ENCODE measurements at places on chromosomes 16 and 17.

DNA sequence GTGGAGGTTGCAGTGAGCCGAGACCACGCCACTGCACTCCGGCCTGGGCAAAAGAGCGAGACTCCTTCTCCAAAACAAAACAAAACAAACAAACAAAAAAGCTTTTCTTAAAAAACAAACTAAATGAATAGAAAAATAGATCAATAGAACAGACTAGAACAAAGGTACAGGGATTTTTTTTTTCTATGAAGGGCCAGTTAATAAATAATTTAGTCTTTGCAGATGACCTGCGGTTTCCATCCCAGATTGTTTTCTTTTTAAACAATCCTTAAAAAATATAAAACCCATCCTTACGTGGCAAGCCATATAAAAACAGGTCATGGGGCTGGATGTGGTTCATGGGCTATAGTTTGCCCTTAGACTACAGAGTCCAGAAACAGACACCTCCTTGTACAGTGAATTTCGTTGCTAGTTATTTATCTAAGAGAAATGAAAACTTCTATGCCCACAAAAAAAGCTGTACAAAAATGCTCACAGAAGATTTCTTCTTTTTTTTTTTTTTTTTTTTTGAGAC lies 45.4 kb downstream of the CREBBP start:
- no peak for DNase-seq

GRCh38 chr16:57329718-57330327 lies 28.8 kb upstream of the CCL22 start:
- no peak for DNase-seq

DNA sequence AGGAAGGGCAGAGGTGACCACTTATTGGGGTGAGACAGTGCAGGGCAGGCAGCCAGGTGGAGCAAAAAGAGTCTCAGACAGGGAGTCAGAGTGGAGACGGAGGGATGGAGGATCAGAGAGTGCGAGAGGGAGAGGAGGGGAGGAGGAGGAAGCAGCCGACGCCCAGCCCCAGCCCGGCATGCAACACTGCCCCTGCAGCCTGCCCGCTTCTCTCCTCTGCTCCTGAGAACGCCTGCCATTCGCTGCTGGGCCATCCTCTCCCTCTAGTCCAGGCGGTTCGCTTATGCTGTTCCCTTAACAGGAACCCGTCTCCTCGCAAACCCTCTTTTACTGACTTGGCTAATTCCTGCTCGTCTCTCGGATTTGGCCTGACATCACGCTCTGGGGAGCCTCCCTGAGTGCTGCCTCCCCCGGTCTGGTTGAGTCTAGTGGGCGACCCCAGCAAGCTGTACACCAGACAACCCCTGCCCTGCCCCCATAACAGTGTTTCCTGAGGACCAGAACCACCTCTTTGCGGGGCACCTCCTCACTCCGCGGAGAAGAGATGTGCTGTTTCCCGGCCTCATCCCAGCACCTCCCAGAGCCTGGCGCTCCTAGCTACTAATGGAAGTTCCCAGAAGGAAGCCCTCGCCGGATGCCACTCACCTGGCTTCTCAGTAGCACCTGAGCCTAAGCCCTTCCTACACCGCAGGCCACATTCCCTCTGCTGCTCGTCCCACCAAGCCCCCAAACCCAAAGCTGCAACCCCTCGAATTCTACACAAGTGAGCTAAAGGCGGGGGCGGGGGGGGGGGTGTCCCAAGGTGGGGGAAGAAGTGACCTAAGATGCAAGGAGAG lies 61.2 kb upstream of the CCL1 start:
- no peak for DNase-seq

- DNase-seq: no peak
Measured at GRCh38 chr16:69049146-69049545, 56.3 kb upstream of the HAS3 start.

- no peak for DNase-seq
Measured at GRCh38 chr17:46024590-46024989, 25.5 kb downstream of the STH start.

DNA sequence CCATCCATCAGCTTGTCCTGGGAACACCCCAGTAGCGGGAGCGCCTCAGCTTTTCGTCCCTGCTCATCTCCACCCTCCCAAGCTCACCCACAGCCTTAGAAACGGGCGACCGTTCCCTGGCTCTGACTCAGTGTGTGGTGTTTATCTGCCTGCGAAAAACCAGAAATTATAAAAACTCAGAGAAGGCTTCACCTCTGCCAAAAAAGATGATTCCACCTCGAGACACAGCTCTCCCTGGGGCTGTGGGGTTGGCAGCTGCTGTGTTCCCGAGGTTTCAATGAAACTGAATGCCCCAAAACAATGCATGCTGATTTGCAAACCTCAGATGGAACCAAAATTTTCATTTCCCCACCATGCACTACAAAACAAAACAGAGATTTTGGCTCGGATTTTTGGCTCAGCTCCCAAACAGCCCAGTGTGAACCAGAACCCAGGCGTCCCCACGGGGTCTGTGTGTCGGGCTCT lies 62.4 kb upstream of the MED9 start:
- no peak for DNase-seq
